ENCODE measurements at places on chromosomes 1 and 21.

DNA sequence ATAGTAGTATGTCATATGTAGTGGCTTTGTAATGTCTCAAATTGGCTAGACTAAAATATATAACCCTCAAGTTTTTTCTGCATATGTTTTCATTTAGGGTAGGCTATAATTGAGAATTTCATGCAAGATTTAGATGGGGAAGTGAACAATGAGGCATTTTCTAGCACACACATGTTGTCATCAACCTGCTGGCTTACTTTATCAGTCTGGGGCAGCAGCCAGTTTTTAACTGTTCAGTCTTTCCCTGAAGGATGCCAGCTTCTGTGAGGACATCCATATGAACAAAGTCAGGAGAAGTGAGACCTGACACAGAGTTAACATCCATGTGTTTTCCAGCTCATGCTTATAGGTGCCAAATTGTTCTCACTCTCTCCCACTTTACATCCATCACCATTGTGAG, 74.7 kb upstream of the OLFM3 start:
- no peak for DNase-seq

GRCh38 chr1:65844296-65844695, 51.6 kb downstream of the PDE4B start:
- no peak for DNase-seq

GRCh38 chr1:48207131-48207530, 15.4 kb upstream of the SLC5A9 start:
- DNase-seq: no peak

GRCh38 chr21:40622531-40622930, 224.4 kb downstream of the DSCAM start:
- no peak for DNase-seq

DNA sequence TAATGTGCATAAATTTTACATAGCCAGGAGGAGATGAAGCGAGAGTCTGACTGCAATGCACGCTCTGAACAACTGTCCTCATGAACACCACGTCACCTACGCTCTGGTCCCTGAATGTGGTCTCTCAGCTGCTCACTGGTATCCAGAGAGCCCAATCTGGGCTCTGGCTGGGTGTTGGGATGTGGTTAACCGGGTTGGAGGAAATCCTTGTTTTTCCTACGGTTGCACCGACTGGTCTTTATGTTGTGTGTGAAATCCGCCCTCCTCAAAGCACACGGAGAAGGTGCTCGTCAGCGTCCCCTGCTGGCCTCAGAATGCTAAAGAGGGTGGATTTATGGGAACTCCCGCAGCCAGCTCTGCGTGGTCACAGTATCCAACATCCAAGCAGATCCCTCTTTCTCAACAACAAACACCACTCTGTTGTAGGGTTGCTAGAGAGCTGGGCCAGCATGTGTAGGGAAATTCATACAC, 51.8 kb upstream of the FAM89A start:
- DNase-seq: no peak

- DNase-seq: no peak
Observed at GRCh38 chr1:205800981-205801703, 11.9 kb downstream of the SLC41A1 start.

- DNase-seq: no peak
Observed at GRCh38 chr1:174764191-174764590, 235.6 kb upstream of the CACYBP start.

- DNase-seq: no peak
Observed at GRCh38 chr1:113981962-113982931, 3.0 kb downstream of the OLFML3 start.

DNA sequence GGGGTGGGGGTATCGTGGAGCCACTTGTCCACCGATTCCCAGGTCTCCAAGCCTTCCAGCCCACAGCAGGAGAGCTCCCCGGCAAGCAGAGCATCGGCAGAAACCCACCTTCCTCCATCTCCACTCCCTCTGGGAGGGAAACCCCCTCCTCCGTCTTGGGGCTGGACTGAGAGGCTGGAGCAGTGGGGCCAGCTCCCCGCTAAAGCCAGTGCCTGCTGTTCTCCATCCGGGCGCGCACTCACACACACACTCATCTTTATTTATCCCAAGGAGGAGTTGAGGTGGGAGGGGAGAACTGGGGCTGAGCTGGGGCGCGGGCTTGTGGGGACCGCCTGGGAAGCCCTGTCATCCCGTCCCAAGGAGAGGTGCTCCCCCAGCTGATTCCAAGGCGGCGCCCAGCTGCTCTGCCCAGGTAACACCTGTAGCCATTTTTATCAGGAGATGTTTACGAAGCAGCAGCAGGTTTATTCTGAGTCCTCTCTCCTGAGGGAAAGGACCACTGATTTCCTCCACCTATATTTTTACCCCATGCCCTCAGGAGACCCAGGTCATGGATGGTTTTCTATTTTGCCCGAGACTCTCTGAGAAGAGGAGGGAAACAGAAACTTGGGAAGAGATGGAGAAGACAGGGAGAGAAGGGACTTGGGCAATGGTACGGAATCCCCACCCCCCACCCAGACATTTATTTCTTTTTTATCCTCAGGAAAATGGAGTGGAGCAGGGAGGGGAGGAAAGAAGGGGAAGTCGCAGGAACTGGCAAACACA, 2.1 kb downstream of the KCNN3 start:
- DNase-seq: no peak

- no peak for DNase-seq
Observed at GRCh38 chr21:26961698-26962097, 5.2 kb downstream of the ADAMTS5 start.

DNA sequence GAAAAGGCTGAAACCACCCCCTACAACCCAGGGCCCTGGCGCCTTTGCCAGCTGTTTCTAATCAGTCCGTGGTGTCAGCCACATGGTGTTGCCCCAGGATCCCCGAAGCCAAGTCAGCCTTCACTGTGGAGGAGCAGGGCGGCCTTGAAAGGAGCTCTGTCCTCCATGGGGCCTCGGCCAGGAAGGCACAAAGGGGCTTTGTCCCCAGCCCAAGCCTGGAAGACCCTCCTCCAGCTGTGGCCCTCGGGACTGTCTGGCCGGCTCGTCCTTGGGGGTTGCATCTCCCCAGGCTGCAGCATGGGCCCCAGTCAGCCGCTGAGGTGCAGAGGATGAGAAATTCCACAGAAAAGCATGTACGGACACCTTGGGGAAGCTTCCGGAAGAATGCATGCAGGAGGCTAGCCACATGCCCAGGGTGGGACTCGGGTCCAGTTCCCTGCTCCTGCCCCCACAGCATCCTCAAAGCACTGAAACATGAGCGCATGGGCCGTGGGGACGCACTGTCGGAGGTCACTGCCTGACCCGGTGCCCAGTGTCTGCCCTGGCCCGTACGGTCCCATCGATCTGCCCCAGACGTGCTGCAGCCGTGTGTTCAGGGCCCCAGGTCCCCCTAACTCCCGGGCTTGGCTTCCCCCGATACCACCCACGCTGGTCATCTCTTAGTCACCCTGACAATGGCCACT, 38.6 kb upstream of the POFUT2 start:
- peak; percentile 51 for DNase-seq

DNA sequence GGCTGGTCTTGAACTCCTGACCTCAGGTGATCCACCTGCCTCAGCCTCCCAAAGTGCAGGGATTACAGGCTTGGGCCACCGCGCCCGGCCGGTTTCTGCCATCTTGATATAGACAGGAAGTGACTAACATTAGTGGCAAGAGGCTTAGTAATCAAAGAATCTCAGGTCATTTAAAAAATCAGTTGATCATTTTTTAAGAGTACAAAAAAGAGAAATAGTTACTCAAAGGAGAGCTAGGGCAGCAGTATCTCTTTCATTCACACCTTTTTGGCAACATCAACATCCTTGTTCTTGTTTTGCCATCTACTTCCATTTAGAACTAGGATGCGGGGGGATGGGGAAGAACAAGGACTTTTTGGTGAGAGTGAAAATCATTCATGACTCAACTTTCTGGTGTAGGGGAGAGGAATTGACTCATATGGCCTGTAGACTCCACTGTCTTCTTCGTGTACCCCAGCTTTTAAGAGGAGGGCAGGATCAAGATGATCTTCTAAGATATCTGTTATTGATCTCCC, 8.8 kb downstream of the FCRLB start:
- DNase-seq: no peak

GRCh38 chr1:216958569-216958968, 235.3 kb upstream of the ESRRG start:
- no peak for DNase-seq

- DNase-seq: no peak
Observed at GRCh38 chr1:36400514-36400824, 2.8 kb upstream of the LSM10 start.

GRCh38 chr1:2039251-2039650, 11.0 kb upstream of the PRKCZ start:
- no peak for DNase-seq

GRCh38 chr1:78113156-78113916, 67.6 kb downstream of the GIPC2 start:
- no peak for DNase-seq

DNA sequence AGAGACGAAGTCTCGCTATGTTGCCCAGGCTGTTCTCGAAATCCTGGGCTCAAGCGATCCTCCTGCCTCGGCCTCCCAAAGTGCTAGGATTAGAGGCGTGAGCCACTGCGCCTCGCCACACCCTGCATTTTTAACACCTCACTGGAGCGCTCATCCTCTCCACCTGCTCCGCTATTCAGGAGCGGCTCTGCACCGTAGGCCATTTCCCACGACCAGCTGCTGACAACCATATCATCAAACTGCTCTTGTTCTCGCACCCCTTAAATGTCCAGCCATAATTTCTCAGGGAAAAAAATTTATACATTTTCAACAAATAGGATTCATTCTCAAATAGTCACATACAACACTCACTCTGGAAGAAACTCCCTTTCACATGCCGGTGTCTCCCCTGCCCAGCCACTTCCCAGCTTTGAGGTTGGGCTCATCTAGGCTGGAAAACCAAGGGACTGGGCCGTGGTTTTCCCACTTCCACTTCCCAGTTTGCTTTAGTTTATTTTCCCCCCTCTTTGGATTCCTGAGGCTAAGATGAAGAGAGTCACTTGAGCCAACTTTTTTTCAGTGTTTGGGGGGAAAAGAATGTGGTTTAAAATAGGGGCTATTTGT, 639 bp upstream of the IPO9 start:
- no peak for DNase-seq

DNA sequence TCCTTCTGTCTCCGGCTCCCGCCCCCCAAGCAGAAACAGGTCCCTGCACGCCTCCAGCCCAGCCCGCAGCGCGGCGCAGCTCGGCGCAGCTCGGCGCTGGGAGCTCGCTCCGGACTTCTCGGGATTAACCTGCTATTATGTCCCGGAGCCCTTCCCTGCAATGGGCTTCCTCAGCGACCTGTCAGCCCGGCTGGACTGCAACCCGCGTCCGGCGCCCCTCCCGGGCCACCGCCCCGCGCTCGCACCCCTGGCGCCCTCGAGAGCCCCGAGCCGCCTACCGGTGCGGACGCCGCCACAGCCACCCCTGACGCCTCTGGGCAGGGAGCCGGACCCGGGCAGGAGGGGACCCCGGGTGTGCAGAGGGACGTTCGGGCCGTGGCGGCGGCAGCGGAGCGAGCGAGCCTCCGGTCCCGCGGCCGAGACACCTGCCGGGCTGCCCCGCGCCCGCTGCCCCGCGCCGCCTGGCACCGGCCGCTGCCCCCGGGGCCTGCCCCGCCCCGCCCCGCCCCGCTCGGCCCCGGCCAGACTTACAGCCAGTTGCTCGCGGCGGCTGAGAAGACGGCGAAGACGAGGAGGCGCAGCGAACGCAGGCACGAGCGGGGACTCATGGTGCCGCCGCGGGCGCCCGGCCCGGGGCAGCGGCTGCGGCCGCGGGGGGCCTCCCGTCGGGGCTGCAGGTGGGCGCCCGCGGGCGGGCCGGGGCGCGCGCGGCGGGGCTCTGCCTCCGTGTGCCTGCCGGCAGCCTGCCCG, 407 bp downstream of the WNT4 start:
- DNase-seq: no peak

- no peak for DNase-seq
Observed at GRCh38 chr1:153081736-153082135, 10.3 kb upstream of the SPRR2B start.

DNA sequence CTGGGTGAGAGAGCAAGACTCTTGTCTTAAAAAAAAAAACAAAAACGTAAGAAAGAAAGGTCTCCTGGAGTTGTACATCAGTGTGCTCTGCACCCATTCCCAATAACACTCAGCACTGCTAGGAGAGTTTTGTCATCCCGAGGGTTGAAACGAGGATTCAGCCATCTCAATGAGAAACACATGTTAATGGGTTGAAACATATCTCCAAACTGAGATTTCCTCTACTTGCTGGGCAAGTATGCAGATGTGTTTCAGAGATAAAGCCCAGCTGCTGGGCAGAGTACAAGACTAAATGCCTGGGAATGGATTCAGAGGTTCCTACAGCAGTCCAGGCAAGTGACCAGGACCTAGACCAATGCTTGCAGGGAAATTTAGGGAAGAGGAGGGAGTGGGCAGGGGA, 2.6 kb upstream of the MFN2 start:
- DNase-seq: no peak

DNA sequence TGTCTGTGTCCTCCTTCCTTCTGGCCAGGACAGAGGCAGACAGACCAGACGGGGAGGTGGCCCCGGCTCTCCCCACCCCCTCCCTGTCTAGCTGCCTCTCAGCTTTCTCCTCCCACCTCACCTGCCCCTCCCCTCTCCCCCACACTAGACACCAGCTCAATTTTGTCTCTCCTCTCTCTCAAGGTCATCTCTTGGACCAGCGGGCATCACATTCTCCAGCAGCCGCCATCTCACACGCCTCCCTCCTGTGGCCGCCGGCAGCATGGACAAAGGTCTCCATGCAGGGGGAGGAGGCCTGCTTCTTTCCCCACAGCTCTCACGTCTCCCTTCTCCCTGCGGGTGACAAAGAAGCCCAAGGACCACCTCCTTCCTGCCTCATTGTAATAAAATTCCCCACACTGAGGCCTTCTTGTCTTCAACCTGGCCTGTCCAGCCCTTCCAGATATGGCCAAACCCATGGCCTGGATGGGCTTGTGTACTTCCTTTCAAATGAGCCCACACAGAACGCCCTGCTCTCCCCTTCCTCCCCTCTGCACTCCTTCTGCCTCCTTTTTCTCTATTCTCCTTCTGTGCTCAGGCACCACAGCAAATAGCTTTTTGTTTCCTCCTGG, 14.6 kb downstream of the OPTC start:
- DNase-seq: no peak

- DNase-seq: peak; percentile 33
Observed at GRCh38 chr1:193971595-193971994, 785.2 kb upstream of the B3GALT2 start.

DNA sequence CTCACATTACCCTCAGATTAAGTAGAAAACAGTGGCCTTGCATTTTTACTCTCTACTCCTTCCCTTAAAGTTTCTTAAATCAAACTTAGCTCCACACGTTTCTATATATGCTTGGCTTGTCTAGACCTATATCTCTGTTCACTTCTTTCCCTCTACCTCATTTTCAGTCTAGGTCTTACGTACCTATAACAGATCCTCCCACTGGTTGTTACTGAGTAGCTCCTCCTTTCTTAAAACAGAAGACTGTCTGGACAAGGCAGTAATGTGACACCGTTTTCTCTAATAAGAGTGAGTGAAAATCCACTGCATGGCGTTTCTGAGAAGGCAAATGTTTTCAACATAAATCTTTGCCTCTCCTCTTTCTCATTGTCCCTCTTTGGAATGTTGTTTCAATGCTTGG, 211.7 kb upstream of the POGK start:
- DNase-seq: no peak

DNA sequence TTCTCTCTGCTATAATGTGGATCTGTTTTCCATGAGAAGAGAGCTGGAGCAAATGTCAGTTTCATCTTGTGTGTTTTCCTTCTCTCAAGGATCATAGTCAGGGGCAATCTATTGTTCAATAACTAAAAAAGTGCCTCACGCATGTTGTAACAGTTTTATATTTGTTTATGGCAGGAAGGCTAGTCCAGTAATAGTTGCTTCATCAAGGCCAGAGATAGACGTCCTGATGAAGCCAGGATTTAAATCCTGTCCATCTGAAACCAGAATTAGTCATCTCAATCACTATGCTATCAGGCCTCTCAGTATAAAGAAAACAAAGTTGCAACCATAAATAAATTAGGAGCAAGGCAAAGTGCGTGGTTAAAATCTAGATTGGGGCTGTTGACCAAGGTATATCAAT, 30.2 kb upstream of the DUSP10 start:
- no peak for DNase-seq

Data from RWPE2 (cell line).